Lung (tissue), 17 donors: ENCODE measurements at places on chromosomes 3 and 15. TPM values are rescaled to one million over a fixed set of nuclear protein-coding genes. Genes with fewer than 3 reads are reported as not detected.

DNA sequence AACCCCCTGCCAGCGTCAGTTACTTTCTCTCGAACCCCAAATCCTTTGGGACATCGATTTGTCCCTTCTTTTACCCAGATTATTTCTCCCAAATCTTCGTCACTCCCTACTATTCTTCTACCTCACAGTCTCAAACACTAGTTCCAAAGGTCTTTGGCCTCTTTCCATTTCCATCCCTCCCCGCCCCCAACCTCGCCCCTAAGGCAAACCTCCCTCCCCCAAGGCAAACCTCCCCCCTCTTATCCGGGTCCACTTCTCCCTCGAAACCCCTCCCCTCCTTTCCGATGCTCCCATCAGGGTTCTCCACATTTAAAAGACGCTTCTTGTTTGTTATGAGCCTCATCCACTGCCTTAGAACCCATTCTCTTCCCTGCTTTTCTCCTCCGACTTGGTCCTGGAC lies 583 bp downstream of the EAF1 start:
- peaks cover 8% of the 10 kb centered on the region for H3K36me3 ChIP-seq
- H3K27ac ChIP-seq: peak overlapping the region; percentile 89
- no peaks in the 10 kb centered on the region for H3K27me3 ChIP-seq
- peak overlapping the region; percentile 87 for H3K4me3 ChIP-seq
- peak; percentile 23 for DNase-seq

- H3K27ac ChIP-seq: no peak overlapping the region
- peaks cover 4% of the 10 kb centered on the region for H3K27me3 ChIP-seq
- H3K4me1 ChIP-seq: no peaks in the 10 kb centered on the region
- no peaks in the 10 kb centered on the region for H3K36me3 ChIP-seq
- H3K4me3 ChIP-seq: no peak overlapping the region
Observed at GRCh38 chr3:132064114-132064513, 29.3 kb upstream of the CPNE4 start.

HTR3E gene
- total RNA-seq: not detected

GRCh38 chr15:54045397-54045796 lies 67.2 kb downstream of the UNC13C start:
- no peak for DNase-seq
- no peaks in the 10 kb centered on the region for H3K36me3 ChIP-seq
- no peaks in the 10 kb centered on the region for H3K4me1 ChIP-seq
- no peaks in the 10 kb centered on the region for H3K27me3 ChIP-seq

- H3K27me3 ChIP-seq: no peaks in the 10 kb centered on the region
- no peak overlapping the region for H3K4me3 ChIP-seq
- H3K4me1 ChIP-seq: peaks cover 5% of the 10 kb centered on the region
- no peak overlapping the region for H3K27ac ChIP-seq
- DNase-seq: no peak
Observed at GRCh38 chr3:178201714-178202113, 334.5 kb upstream of the KCNMB2 start.

CGNL1 gene
- 42.5 TPM for total RNA-seq

GRCh38 chr3:195080571-195081151 lies 190.3 kb downstream of the XXYLT1 start:
- no peaks in the 10 kb centered on the region for H3K36me3 ChIP-seq
- H3K27ac ChIP-seq: peak overlapping the region; percentile 48
- no peaks in the 10 kb centered on the region for H3K27me3 ChIP-seq
- no peak for DNase-seq
- H3K4me3 ChIP-seq: no peak overlapping the region
- peaks cover 5% of the 10 kb centered on the region for H3K4me1 ChIP-seq

DNA sequence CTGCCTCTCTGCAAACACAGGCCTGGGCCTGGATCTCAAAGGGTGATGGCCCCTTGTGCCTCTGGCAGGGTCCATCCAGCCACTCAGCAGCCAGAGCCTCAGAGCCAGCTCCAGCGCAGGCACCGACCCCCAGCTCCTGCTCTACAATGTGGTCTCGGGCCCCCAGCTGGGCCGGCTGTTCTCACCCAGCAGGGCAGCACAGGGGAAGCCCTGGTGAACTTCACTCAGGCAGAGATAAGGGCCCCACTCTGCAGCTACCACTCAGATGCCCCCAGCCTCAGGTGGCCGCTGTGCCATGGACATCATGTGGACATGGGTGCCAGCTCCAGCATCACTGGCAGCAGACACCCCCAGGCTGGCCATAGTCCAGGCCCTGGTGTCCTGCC lies 173.1 kb downstream of the TBC1D2B start:
- H3K27ac ChIP-seq: no peak overlapping the region
- H3K4me3 ChIP-seq: no peak overlapping the region
- no peaks in the 10 kb centered on the region for H3K36me3 ChIP-seq
- H3K4me1 ChIP-seq: no peaks in the 10 kb centered on the region

KIF23 gene
- 15.4 TPM for total RNA-seq

DNA sequence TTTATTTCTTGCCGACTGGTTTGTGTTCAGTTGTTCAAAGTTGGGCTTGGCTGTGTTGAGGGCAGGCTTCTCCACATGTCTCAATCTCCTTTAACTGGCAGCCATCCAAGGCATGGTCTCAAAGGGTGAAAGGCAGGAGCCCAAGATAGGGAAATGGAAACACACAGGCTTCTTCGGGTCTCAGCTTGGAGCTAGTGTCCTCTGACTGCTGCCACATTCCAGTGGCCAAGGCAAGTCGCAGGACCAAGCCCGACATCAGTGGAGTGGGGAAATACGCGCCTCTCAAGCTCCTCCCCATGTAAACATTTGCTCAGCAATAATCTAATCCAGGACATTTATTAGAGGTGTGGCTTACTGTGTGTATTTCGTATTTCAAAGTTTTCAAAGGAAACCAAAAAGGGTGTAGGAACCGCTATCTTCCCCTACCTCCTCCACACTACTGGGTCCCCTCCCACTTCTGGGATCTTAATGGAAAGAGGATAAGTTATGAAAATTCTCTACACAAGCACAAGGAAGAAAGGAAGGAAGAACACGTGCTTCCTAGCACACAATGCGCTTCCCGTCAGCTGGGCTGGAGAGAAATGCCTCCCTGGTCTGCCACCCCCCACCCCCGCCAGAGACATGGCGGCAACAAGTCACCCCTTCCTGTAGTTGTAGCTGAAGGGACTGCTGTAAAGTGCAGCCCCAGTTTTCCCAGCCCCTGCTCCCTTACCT lies 181.7 kb downstream of the FAM43A start:
- no peaks in the 10 kb centered on the region for H3K36me3 ChIP-seq
- peak overlapping the region; percentile 38 for H3K27ac ChIP-seq
- no peak overlapping the region for H3K4me3 ChIP-seq
- DNase-seq: peak; percentile 55
- H3K27me3 ChIP-seq: no peaks in the 10 kb centered on the region
- H3K4me1 ChIP-seq: peaks cover 20% of the 10 kb centered on the region

DNA sequence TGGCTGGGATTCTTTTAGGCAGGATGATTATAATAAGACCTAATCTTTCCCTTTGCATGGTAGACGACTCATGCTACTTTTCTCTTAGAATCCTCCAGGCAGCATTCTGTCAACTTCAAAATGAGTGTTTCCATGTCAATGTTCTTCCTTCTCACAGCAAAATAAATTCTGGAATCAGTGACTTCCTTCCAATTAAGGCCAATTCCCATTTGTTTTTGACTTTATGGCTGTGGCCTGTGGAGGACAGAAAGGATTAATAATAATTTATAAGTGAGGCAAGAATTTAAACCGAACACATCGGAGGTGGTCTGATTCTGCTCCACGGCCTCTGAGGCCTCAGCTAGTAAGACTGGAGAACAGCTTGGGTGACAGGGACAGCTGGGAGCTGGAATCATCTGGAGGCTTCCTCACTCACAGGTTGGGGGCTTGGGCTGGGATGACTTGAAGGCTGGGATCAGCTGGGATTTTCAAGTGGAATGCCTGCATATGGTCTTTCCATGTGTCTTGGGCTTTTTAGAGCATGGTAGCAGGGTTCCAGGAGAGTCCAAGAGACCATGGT lies 241.8 kb upstream of the MCTP2 start:
- H3K4me3 ChIP-seq: no peak overlapping the region
- no peaks in the 10 kb centered on the region for H3K4me1 ChIP-seq
- no peak overlapping the region for H3K27ac ChIP-seq
- no peaks in the 10 kb centered on the region for H3K36me3 ChIP-seq
- H3K27me3 ChIP-seq: peaks cover 2% of the 10 kb centered on the region

DNA sequence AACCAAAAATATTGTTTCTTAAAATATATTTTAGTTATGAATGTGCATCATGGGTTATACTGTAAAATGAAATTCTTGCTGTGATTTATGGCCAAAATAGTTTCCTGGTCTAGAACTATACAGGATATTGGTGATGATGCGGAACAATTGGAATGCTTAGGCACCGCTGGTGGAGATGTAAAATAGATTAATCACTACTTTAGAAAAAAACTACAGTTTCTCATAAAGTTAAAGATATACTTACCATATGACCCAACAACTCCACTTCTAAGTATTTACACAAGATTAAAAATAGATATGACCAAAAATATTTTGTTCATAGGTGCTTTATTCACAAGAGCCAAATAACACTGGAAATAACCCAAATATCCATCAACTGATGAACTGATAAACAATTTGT lies 126.7 kb downstream of the TUSC7 start:
- H3K4me3 ChIP-seq: no peak overlapping the region
- no peaks in the 10 kb centered on the region for H3K36me3 ChIP-seq
- no peaks in the 10 kb centered on the region for H3K27me3 ChIP-seq

ISL2 gene
- total RNA-seq: 0.86 TPM

HYAL3 gene
- total RNA-seq: 4.0 TPM

TERC gene
- total RNA-seq: 12.4 TPM
